ENCODE measurements at places on chromosomes 5 and 9.

DNA sequence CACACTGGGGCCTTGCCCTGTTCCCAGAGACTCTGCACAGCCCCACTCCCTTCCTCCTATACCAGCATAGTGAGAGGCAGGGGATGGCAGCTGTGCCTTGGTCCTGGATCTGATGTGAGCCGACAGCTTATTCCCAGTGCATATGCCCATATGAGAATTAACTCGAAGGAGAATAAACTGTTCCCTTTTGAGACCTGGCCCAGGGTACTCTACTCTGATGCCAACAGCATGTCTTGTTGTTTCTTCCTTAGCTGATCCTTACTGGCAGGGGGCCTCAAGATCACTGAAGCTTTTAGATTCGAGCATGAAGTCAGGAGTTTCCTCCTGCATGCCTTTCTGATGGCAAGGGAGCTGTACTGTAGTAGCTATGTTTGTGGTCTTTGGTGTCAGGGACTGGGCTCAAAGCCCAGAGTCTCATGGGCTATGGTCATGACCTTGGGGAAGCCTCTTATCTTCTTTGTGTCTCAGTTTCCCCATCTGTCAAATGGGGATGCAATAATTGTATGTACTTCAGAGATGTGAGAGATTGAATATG lies 57.1 kb downstream of the DOCK2 start:
- DNase-seq: no peak

DNA sequence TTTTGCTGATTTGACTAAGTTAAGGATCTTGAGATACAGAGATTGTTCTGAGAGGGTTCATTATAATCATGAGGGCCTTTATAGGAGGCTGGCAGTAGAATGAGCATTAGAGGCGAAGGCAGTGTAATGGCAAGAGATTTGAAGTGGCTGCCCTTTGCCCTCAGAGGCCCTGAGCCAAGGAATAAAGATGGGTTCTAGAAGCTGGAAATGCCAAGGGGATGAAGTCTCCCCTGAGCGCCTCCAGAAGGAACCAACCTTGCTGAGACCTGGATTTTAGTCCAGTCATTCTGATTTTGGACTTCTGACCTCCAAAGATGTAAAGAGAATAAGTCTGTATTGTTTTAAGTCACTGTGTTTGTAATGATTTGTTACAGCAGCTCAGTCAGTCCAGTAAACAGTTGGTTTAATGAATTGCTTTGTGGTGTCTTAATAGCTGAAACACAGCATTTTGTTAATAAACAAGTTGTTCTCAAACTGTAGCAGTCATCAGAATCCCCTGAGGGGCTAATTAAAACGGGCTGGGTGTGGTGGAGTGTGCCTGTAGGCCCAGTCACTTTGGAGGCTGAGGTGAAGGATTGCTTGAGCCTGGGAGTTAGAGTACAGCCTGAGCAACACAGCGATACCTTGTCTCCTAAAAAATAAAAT lies 23.2 kb downstream of the GLRX start:
- DNase-seq: no peak

DNA sequence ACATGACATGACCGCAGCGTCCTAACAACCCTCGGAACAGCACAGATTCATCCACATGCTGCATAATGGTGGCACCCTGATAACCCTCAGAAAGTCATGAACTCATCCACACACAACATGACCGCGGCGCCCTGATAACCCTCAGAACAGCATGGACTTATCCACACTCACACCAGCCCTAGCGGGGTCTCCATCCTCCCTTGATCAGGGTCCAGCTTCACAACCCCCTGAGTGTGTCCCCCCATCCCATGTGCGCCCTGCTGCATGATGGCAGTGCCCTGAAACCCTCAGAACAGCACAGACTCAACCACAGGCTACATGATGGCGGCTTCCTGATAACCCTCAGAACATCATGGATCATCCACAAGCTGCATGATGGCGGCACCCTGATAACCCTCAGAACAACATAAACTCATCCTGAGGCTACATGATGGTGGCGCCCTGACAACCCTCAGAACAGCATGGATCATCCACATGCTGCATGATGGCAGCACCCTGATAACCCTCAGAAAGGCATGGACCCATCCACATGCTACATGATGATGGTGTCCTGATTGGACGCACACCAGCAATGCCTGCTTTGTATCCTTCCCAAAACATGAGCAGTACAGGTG lies 28.3 kb downstream of the SLC6A3 start:
- no peak for DNase-seq

DNA sequence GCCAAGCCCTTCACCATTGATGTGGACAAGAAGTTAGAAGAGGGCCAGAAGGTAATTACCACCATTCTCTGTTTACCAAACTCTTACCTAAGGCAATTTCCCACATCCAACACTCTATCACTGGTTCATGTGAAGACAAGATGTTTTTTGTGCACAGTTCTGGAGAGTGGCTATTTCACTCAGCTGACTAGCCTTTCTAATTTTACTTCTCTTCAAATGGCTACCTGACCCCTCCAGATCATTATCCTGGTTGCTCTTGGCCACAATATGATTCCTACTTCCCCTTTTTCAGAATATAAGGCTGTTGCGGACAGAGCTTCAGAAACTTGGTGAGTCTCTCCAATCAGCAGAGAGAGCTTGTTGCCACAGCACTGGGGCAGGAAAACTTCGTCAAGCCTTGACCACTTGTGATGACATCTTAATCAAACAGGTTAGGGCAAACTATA lies 7.1 kb downstream of the KIF20A start:
- no peak for DNase-seq

DNA sequence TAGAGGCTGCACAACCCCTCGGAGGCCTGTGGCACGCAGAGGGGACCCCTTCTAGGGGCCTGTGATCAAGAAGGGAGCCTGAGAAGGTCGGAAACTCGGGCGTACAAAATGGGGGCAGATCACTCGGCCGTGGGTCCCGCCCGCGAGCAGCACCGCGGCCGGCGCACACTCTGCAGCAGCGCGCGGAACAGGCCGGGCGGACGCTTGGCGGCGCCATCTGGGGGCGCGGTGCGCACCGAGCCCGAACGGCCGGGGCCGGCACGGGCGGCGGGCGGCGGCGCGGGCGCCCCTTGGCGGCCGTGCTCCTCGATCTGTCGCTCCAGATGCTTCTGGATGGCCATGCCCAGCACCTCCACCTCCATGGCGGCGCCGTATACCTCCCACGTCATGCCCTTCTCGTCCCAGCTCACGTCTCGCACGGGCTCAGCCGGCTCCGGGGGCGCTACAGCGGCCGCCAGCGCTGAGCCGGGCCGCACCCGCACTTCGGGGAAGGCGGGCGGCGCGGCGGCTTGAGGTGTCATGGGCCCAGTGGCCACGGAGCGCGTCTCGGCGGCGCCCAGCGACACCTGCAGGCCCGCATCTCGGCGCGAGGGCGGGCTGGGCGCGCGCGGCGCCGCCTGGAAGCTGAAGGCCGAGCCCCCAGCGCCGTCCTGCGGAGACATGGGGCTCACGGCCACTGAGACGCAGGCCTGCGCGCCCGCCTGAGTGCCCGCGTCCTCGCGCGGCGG lies 13.1 kb downstream of the GPRIN1 start:
- DNase-seq: no peak

- DNase-seq: peak; percentile 55
Measured at GRCh38 chr5:91219803-91220371, 163.2 kb downstream of the ARRDC3 start.

GRCh38 chr5:140284013-140284412 lies 18.9 kb downstream of the PFDN1 start:
- no peak for DNase-seq

GRCh38 chr5:97224112-97224750 lies 41.2 kb upstream of the RIOK2 start:
- no peak for DNase-seq

DNA sequence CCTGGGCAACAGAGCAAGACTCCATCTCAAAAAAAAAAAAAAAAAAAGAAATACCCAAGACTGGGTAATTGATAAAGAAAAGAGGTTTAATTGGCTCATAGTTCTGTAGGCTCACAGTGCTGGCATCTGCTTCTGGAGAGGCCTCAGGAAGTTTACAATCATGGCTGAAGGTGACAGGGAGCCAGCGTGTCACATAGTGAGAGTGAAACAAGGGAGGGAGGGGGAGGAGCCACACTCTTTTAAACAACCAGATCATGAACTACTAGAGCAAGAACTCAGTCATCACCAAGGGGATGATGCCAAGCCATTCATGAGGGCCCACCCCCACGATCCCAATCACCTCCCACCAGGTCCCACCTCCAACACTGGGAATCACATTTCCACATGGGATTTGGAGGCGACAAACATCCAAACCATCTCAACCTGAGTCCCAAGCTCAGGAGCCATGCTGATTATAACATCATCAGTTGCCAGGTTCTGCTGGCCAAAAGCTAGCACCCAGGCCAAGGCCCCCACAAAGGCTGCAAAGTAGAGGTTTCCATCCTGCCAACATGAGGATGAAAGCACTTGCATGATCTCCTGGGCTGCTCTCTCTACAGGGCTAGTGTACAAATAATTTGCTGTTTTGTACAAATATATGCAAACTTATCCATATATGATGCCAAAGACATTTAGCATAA lies 15.3 kb downstream of the DENND1A start:
- no peak for DNase-seq

GRCh38 chr9:70111042-70111602 lies 67.5 kb downstream of the MAMDC2 start:
- DNase-seq: peak; percentile 43

- DNase-seq: no peak
Measured at GRCh38 chr5:146877178-146877681, 1.3 kb downstream of the PPP2R2B start.

DNA sequence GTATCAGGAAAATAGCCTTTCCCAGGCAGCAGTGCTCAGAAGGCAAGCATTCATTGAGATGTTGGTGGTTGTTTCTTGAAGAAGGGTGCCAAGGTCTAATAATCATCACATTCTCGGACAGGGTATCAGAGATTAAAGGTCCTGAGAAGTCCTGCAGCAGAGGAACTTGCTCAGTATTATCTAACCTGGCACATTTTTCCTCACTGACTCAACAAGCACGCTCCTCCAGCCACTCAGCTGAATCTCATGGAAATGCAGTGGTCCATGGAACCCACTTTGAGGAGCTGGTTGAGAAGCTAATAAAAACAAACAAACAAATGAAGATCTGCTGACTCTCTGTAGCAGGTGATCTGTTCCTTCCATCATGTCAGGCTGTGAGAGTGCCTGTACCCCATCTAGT lies 35.3 kb upstream of the ICE1 start:
- no peak for DNase-seq

GRCh38 chr9:79955300-79955699 lies 383.5 kb downstream of the TLE4 start:
- DNase-seq: peak; percentile 14

- DNase-seq: no peak
Measured at GRCh38 chr5:111942661-111943401, 185.8 kb upstream of the NREP start.

- peak; percentile 34 for DNase-seq
Measured at GRCh38 chr5:177134697-177135225, 1.2 kb downstream of the NSD1 start.

DNA sequence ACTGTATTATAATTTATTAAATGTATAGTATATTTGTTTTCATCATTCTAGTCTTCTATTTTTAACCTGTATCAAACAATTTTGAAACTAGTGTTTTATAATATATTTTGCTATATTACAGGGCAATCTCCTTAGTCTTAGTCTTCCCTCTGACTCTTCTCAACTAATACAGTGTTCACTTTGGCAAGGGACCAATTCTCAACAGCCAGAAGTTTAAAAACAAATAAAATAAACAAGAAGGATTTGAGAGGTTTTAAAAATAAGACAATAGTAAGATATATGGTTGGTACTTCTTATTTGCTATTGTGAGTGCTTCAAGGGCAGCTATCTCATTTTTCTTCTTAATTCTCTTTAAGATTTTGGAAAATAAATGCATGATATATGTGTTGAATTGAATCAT lies 167.2 kb downstream of the RAB3C start:
- DNase-seq: no peak

DNA sequence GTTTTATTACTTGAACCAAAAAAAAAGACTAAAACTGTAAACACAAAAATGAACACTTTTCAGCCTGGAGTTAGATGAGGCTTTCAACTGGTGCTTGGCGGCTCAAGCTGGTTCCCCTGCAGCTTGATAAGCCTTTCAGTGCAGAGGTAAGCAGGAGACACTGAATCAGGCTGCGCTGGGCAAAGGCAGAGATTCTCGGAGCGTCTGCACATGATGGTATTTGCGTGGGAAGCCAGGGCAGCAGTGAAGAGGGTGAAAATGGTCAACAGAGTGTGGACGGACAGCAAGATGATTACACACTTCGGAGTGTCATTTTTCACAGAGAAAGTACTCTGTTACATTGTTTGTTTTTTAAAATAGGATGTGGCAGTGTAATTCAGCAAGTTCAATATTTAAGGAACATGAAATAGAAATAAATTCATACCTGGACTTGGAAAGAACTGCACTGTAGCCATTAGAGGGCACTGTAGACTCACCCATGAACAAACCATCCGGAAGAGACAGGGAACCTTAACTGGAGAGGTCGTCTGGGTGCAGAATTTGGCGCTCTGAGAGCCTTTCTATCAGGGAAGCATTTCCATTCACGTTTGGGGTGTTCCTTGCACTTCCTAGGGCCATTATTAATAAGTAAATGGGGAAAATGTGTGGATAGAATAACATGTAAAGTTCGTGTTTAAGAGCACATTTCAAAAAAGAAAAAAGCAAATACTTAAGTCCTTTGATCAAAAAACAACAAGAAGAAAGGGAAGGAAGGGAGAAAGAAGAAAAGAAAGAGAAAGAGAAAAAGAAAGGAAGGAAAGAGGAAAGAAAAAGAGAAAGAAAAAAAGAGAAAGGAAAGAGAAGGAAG lies 69.8 kb downstream of the ICE1 start:
- DNase-seq: peak; percentile 45

DNA sequence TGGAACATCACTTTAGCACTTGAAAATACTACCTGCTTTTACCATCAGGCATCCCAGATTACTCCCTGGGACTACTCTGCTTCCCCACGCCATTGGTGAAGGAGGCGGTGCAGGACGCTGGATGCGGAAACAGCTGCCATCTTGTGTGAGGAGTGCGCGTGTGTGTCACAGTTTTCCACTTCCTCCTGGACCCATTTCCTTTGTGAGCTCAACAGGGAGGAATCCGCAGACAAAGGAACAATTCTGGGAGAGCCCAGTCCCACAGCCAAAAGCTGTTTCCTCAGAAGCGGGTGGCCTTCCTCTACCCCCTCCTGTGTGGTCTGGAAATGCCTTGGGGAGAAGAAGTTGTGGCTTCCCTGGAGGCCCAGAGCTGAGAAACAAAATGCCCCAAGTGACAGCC lies 16.8 kb downstream of the AFAP1L1 start:
- DNase-seq: no peak

DNA sequence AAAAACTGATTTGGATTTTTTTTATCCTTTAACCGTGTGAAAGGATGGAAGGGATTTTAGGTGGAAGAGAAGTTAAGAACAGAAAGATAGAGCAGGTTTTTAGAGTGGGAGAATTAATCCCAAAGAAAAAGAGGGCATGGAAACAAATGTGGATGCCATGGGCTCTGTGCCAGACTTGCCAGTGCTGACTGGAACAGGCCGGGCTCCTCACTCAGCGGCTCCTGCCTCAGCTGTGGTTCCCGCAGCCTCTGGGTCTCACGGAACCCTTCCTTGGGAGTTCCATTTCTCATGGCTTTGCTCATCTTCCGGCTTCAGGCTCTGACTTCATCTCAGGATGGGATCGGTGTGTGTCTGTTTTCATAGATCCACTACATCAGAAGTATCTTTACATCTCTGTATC lies 30.4 kb upstream of the SLC2A8 start:
- DNase-seq: no peak

GRCh38 chr9:87035879-87036278 lies 88.6 kb upstream of the GAS1 start:
- DNase-seq: no peak

GRCh38 chr9:121876658-121877271 lies 216.3 kb downstream of the TTLL11 start:
- no peak for DNase-seq

All from DND-41 (cell line).